ENCODE measurements at places on chromosomes 11 and 22. TPM values are rescaled to one million over a fixed set of nuclear protein-coding genes. Genes with fewer than 3 reads are reported as not detected.
A peak's percentile ranks its signal among the peaks of the same experiment; 100 is the strongest.

DNA sequence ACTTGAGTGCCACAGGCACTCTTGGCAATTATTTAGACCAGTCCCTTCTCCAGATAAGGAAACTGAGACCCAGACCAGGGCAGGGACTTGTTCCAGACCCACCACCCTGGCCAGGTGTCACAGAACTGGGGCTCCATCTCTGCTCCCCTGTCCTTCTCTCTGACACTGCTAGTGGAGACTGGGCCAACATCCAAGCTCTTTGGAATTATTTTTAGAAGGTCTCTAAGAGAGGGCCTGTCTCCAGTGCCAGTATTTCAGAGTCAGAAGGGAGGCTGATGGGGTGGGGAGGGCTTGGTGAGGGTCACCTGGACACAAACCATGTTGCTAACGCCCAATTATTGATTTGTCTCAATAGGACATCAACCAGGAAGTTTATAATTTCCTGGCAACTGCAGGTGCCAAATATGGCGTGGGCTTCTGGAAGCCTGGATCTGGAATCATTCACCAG lies 32.7 kb downstream of the POLR3H start:
- DNase-seq = no peak

GRCh38 chr11:17898782-17899181 lies 114.1 kb downstream of the SERGEF start:
- no peak for DNase-seq

DNA sequence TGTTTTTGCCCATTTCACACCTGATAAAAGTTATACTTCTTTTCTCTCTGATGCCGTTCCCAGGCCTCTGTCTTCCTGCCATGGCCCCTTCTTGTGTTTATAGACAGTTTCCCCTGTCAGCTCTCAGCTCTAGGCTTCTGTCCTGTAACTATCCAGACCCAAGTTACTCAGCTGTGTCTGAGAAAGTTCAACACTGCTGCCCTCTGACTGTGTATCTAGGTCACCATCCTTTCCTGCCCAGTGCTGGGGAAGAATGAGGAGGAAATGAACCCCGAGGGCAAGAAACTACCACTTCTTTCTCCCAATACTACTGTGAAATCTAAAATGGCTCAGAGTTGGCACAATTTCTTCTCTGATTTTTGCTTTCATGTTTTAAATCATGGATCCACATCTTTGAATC lies 29.6 kb downstream of the SNX19 start:
- peak; percentile 20 for DNase-seq

DNA sequence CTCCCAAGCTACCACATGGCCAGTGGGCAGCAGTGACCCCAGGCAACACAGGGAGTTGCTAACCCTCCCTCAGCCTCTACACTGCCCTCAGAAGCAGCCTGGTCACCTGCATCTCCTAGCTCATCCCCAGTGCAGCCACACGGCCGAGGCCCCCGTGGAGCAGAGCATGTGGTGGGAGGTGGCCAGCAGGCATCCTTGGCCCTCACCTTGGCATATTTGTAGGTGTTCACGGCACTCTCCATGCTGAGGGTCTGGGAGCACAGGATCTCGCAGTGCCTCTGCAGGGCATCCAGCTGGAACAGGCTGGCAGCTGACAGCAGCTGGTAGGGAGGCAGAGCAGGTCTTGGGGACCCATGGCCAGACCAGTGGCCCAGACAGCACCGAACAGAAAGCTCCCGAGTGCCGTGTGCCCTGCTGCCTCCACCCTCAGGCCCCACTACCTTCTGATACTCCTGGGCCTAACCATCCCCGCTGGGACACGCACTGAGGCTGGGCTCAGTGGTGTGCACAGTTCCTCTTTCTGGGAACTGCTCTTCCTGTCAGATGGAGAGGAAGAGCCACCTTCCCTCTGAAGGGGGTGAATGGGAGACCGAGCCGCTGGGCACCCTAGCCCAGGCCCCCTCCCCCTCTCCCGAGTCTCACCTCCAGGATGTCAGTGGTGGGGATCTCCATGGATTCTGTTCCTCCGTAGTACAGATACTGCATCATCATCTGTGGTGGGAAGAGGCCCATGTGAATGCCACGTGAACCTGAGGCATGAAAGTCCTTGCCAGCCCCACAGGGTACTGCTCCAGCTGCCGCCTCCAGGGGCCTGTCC lies 48.8 kb downstream of the NAT10 start:
- no peak for DNase-seq

DNA sequence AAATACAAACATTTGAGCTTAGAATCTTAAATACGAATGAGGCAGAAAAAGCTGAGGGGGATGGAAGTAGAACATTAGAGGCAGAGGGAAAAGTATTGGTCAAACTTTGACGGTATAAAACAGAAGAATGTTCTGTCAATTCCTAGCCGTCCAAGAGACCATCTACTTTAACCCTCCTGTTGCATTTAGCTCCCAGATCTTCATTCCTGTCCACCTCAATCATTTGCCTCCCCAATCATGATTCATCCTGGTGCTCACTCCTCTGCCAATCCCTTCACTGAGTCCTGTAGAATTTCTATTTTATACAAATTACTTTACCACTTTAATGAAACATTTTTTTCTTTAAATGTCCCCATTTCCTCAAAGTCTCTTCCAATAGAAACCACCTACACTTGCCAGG lies 28.2 kb downstream of the C2CD3 start:
- peak; percentile 70 for DNase-seq

DNA sequence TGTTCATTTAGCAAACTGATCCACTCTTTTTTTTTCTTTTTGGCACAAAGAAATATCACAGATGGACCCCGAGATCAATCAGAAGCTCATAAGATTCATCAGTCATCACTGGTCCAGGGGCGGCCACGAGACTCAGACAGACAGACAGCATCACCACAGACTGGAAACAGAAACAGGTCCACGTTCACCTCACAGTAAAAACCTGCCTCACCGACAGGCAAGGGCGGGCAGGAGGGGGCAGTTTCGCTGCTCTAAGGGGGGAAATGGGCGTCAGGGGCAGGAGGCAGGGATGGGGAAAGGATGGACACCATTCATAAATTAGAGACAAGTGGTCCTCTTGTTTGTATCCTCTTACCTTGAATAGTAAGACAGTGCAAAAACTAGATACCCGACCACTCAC lies 16.5 kb downstream of the CHST1 start:
- DNase-seq = no peak

DNA sequence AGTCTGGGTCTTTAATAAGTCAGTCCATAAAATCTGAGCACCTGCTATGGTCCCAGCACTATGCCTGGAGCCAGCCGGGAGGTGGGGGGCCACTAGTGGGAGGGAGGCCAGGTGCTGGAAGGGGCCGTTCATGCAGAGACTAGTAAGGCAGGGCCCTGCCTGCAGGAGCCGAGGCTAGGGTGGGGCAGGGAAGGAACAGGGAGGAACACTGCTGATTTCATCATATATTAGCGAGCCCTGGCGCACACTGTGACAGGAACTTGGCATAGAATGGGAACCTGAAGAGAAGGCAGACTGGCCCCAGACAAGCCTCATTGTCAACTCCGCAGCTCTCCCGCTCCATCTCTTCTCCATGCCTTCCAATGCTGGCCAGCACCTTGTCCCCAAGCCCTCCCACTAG lies 7.1 kb downstream of the VSIG10L2 start:
- no peak for DNase-seq

- DNase-seq = no peak
Measured at GRCh38 chr11:61596542-61596941, 15.7 kb upstream of the SYT7 start.

- no peak for DNase-seq
Measured at GRCh38 chr11:13055200-13055599, 46.1 kb downstream of the RASSF10 start.

- peak; percentile 52 for DNase-seq
Measured at GRCh38 chr22:25668437-25668836, 73.6 kb upstream of the MYO18B start.

DNA sequence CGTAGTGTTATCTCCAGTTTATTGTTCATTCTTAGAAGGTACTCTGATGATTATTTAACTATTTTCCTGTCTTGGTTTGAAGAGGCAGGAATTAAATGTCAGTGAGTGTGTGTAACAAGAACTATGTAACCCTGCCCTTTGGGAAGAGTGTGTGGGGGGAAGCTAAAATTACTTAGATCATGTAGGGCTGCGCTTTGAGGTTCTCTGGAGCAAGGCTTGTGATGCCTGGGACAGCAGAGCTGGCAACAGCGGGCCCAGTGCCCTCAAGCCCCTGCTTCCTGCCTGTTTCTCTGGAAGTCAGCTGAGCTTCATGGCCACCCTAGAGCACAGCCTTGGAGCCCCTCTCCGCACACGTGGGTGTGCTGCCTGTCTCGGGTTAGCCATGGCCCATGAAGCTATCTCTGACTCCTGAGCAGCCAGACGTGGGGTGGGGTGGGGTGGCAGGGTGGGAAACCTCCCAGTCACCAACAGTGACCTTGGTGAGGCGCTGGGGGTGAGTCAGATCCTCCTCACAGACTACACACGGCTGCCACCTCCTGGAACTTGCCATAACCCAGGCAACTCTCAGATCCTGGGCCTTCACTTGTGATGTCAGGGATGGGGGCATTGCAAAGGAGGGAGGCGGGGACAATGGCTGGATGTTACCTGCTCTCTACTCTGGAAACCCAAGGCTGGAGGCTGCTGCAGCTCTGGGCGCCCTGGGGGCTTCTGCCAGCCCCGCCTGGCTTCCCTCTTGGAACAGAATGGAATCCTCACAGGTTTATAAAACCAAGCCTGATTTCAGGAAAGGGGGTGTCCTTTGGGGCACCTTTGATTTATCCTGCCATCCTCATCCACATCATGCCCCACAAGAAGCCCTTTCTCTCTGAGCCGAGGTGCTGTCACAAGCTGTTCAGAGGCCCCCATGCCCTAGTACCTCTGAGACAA lies 88.6 kb downstream of the SNX19 start:
- DNase-seq = peak; percentile 82

- peak; percentile 35 for DNase-seq
Measured at GRCh38 chr22:41197038-41197972, 7.8 kb upstream of the L3MBTL2 start.

- no peak for DNase-seq
Measured at GRCh38 chr11:45676522-45677095, 11.2 kb upstream of the CHST1 start.

GRCh38 chr22:35173655-35174054 lies 83.6 kb upstream of the HMGXB4 start:
- DNase-seq = no peak

DNA sequence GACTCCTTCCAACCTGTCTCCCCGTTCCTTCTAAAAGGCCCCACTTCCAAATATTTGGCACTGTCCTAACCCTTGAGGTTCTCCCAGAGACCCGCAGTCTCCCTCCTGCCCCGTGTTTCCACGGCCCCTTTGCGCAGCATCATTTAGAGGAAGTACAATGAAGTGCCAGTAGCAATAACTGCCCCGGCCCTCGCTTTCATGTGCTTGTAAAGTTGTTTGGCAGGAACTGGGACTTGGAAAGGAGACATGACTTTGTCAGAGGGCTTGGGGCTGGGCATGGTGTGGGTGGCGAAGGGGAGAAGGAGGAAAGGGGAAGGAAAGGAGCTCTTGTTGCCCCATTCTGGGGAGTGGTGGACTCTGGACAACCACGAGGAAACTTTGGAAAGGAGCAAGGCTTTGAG lies 2.6 kb downstream of the CD44 start:
- no peak for DNase-seq

GRCh38 chr22:40157330-40157945 lies 20.3 kb upstream of the TNRC6B start:
- no peak for DNase-seq

DNA sequence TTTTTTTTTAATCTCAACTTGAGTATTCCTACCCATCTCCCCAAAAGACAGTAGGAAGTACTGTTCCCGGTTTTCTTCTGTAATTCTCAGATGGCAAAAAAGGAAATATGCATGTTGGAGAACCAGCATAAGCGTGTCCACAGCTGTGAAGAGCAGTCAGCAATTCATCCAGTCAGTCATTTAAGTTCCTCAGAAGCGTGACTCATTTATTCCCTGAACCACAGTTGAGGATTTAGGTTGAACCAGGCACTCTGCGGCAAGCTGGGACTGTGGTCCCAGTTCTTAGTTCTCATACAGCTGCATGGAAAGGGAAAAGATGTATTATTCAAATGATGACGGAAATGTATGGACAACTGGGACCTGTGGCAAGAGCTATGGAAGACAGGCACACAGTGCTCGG lies 61.0 kb upstream of the MYO18B start:
- DNase-seq = no peak

DNA sequence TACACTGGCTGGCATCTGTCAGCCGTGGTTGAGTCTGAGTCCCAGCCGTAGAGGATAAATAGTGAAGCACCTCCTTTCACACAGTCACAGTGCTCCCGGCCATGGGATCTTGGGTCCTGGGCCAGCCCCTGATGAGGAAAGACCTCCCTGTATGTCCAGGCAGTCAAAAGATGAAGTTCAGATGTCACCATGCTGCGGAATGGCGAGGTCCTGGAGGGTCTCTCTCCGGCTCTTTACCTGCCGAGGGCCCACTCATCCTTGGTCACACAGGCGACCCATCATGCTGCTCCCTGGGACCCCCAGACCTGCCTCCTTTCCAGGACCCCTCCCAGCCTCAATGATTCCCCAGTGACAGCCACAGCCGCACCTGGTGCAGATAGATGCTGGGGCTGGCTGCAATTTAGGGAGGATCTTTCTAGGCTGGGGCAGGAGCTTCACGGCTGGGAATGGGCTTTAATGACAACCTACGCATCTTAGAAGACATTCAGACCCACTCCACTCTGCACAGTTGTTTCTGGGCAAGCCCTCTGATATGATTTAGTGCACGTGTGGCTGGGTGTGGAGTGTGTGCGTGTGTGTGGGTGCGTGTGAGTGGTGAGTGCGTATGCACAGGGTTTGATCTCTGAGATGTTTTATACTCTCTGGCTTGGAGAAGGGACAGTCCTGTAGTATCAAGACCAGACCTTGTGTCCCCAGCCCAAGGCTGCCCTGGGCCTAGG lies 79.7 kb downstream of the FBLN1 start:
- no peak for DNase-seq

- DNase-seq = no peak
Measured at GRCh38 chr11:21933095-21933494, 259.8 kb upstream of the ANO5 start.

- no peak for DNase-seq
Measured at GRCh38 chr11:58776891-58777710, 45.4 kb upstream of the GLYAT start.

- peak; percentile 72 for DNase-seq
Measured at GRCh38 chr11:104005234-104005855, 31.1 kb upstream of the DDI1 start.

DNA sequence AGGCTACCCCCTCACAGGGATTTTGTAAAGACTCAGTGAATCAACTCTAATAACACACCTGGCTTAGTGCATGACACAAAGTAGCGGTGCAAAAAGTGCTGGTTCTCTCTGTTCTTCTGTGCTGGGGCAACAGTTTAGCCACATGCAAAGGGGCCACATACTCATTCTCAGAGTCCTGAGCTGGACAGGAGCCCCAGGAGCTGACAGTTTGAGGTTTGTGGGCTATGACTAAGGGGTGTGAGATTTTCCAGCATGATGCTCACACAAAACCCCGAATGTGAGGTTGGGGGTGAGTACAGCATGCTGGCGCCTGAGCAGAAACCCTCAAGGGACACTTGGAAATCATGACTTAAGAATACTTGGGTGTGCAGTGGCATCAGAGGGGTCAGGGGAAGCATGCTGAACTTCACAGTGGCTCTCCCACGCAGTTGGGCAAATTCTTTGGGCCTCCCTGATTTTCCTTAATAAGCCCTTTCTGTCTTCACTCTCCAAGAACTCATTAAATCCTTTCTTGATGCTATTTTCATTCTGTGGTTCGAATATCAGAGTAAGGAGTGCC lies 31.0 kb downstream of the TMPRSS5 start:
- DNase-seq = peak; percentile 88

The OR51M1 gene
- 0.56 TPM for total RNA-seq

The HBG2 gene
- total RNA-seq = not detected

The USP2 gene
- 0.18 TPM for total RNA-seq

The SHANK2 gene
- 1.6 TPM for total RNA-seq

The MOGAT2 gene
- total RNA-seq = not detected

The KLHDC7B gene
- total RNA-seq = not detected

The MYO18B gene
- total RNA-seq = not detected

The TOMM22 gene
- total RNA-seq = 139 TPM

The TPCN2 gene
- 3.4 TPM for total RNA-seq

The MUS81 gene
- 23.7 TPM for total RNA-seq

Measured in IMR-90 (cell line).